ENCODE measurements at places on chromosomes 13 and 19. TPM values are rescaled to one million over a fixed set of nuclear protein-coding genes. Genes with fewer than 3 reads are reported as not detected.

Gene IZUMO4
- 6.8 TPM for total RNA-seq

Gene SHD
- total RNA-seq, result not detected

Gene RXFP2
- total RNA-seq, result not detected

Gene ATP4A
- total RNA-seq, result not detected

- no peaks in the 10 kb centered on the region for H3K36me3 ChIP-seq
- no peaks in the 10 kb centered on the region for H3K27me3 ChIP-seq
- peak; percentile 46 for DNase-seq
These were observed 55.8 kb upstream of the KCTD15 start for GRCh38 chr19:33740811-33741396.

- no peak overlapping the region for H3K4me3 ChIP-seq
- DNase-seq, result no peak
- no peaks in the 10 kb centered on the region for H3K4me1 ChIP-seq
- H3K27me3 ChIP-seq, result no peaks in the 10 kb centered on the region
- peak overlapping the region; percentile 9 for H3K27ac ChIP-seq
These were observed 764.4 kb downstream of the LIG4 start for GRCh38 chr13:107450931-107451330.

DNA sequence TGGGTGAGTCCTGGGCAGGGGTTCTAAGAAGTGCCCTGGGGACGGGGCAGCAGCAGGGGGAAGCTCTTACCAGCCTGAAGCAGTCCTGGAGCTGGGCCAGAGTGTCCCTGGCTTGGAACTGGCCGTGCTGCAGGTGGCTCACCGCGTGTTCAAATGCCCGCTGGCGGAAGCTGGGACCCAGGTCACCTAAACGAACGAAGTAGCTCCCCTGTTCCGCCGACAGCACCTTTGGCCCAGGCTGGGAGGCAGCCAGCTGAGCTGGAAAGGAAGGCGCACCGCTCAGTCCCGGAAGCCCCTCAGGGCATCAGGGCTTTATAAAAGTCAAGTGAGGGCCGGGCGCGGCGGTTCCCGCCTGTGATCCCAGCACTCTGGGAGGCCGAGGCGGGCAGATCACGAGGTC, 9.6 kb downstream of the PLIN4 start:
- H3K4me3 ChIP-seq, result no peak overlapping the region
- H3K27ac ChIP-seq, result no peak overlapping the region
- H3K4me1 ChIP-seq, result no peaks in the 10 kb centered on the region
- DNase-seq, result no peak
- no peaks in the 10 kb centered on the region for H3K36me3 ChIP-seq

DNA sequence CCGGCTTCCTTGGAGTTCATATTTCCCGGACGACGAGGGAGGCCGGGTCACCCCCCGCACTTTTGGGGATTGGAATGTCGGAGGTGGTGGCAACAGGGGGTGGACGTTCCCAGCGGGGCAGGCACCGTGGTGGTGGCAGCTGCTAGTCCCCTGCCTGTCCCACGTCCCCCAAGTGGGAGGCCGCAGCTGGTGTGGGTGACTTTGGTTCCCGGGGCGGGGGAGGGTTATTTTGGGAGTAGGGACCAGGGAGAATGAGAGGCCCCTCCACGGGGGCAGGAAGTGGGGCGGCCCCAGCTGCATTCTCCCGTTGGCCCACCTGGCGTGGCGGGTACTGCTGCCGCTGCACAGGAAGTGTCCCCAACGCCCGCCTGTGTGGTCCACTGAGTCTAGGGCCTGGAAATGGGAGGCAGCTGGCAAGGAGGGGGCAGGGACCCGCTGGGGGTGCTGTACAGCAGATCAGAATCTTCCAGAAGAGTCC, 11.1 kb upstream of the PLIN3 start:
- H3K4me1 ChIP-seq, result no peaks in the 10 kb centered on the region
- no peak overlapping the region for H3K4me3 ChIP-seq
- no peak overlapping the region for H3K27ac ChIP-seq
- no peak for DNase-seq

- no peak overlapping the region for H3K27ac ChIP-seq
- no peaks in the 10 kb centered on the region for H3K36me3 ChIP-seq
- no peak overlapping the region for H3K4me3 ChIP-seq
- no peaks in the 10 kb centered on the region for H3K27me3 ChIP-seq
- no peaks in the 10 kb centered on the region for H3K4me1 ChIP-seq
These were observed 686.3 kb downstream of the FGF9 start for GRCh38 chr13:22357132-22357531.

GRCh38 chr13:41059456-41060081, 1.7 kb upstream of the WBP4 start:
- no peaks in the 10 kb centered on the region for H3K27me3 ChIP-seq
- no peaks in the 10 kb centered on the region for H3K36me3 ChIP-seq
- H3K4me3 ChIP-seq, result peak overlapping the region; percentile 81
- H3K4me1 ChIP-seq, result peaks cover 52% of the 10 kb centered on the region

All from upper lobe of right lung (tissue), 1 donor.